ENCODE measurements at places on chromosomes 3 and 15.

- DNase-seq = no peak
Observed at GRCh38 chr3:188624384-188624783, 470.4 kb downstream of the LPP start.

- DNase-seq = no peak
Observed at GRCh38 chr15:43230640-43231115, 9.9 kb upstream of the EPB42 start.

DNA sequence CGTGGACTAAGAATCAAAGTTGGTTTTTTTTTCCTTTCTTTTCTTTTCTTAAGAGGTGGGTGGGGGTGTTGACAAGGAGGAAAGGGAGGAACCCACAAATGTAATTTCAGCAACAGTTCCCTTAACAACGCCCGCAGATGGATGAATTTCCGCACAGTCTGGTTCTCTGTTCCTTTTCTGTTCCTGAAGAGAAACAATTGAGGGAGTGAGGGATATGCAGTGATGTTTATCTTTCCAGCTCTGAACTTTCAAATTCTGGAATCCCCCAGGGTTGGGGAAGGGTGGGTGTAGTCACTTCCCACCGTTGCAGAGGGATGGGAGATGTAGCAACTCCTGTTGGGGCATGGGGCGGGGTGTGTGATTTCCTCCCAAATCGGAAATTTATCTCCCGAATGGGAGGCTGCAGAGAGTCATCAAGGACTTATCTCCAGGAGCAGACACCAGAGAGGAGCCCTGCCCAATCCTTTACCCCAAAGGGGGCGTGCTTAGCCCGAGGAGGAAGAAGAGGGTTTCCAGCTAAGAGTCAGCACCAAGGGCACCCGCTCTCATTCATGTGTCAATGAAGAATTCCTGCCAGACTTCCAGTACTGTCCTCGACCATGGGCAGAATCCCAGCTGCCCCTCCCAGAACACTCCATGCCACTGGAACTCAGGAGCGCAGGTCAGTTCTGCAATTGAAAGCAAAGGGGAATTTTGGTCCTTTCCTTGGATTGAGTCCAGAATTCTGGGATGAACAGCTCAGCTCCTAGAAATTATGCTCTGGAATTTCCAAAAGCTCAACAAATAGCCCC is 35.0 kb upstream of the CFAP161 start:
- peak; percentile 92 for DNase-seq

DNA sequence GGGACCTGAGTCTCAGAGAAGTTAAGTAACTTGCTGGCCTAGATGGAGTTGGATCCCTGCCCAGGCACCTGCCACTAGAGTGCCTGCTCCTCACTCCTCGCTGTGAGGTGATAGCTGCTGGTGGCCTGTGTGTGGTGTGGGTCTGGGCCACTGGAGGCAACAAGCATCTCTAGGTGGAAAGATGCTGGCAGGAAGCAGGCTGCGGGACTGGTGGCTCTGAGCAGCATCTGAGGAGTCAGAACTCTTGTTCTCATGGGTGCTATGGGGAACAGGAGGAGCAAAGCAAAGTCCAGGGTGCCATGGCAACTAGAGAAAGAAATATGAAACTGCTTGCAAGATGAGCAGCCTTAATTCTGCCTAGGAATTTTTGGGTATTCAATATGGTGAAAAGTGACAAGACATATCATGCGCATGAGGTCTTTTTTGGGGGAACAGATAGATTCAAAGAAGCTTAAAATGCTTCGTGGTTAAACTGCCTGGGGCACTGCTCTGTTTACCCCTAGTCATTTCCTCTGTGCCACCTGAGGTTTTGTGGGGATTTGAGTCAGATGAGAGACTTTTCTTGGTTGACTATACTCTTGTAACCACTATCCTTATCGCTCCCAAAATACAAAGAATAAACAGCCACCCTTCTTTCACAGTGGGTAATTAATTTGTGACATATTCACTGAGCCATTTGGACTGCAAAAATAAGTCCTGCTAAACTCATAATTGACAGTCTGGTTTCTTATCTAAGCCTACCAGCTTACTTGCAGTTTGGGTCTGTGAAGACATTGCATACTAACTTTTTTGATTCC is 50.3 kb downstream of the MED12L start:
- DNase-seq = peak; percentile 58

- DNase-seq = no peak
Observed at GRCh38 chr3:63387568-63387967, 109.5 kb downstream of the SYNPR start.

- peak; percentile 89 for DNase-seq
Observed at GRCh38 chr15:49235446-49236124, 65.5 kb downstream of the GALK2 start.

GRCh38 chr3:151899996-151900395 is 26.6 kb downstream of the SUCNR1 start:
- no peak for DNase-seq

- no peak for DNase-seq
Observed at GRCh38 chr15:92524161-92524560, 130.5 kb downstream of the ST8SIA2 start.

GRCh38 chr3:11671648-11672100 is 28.0 kb upstream of the VGLL4 start:
- peak; percentile 42 for DNase-seq

- DNase-seq = no peak
Observed at GRCh38 chr3:138314751-138315150, 14.9 kb downstream of the NME9 start.

DNA sequence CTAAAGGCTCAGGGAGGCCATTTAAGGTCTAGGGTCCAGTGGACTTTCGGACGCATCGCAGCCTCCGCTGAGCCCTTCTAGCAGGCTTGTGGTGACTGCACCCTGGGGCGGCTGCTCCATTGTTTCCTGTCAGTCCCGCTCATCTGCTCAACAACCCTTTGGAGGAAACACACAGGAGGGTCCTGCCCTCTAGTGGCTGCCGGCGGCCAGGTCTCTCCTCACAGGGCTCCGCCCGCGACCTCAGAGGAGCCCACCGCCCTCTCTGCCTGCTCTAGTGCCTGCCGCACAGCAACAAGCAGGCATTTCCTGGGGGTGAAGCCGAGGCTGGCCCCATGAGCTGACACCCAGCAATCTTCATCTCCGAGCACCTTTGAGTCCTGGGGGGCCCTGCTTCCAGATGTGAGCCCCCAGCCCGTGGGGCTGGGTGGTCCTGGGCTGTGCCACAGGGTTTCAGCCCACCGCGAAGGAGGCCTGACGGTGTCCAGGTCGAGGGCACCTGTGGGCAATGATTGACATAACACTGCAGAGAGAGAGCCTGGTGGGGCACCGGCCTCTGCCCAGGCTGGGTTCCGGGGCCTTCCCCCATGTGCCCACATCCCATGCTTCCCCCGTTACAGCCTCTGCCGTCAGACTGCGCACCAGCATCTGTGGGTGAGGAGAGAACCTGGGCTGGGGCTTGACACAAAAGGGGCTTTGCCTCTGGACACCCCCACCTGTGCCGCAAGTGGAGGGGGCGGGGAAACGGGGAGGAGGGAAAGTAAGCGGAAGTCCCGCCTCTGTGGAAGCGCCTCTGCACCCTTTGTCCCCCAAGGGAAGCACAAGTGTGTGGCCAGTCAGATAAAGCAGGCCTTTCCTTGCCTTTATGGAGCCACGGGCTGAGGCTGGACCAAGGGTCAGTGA is 27.0 kb upstream of the SFMBT1 start:
- DNase-seq = peak; percentile 89

GRCh38 chr15:67108122-67108961 is 42.9 kb downstream of the SMAD3 start:
- peak; percentile 45 for DNase-seq

- DNase-seq = no peak
Observed at GRCh38 chr3:16370872-16371740, 106.1 kb downstream of the OXNAD1 start.

DNA sequence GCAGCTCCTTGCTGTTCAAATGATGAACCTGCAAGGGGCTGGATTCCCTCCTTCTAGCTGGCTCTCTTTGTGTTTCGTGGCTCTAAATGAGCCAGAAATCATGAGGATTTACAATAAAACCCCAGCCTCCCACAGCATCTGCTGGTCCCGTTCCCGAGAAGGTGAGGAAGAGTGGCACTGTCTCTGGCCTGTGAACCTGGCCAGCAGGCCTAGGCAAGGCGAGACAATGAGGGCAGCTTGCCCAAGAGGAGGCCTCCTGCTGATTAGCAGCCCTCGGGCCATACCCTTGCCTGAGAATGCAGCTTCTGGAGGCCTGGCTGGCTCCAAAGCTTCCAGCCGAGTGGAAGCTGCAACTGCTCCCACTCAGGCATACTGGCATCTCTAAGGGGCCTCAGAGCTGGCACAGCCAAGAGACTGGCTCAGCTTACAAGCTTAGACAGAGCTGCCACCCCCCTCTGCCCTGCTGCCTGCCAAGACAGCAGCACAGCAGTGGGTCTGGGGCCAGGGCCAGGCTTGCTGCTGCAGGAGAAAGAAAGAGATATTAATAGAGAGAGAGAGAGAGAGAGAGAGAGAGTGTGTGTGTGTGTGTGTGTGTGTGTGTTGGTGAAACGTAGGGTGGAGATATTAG is 76.5 kb downstream of the HMG20A start:
- no peak for DNase-seq

DNA sequence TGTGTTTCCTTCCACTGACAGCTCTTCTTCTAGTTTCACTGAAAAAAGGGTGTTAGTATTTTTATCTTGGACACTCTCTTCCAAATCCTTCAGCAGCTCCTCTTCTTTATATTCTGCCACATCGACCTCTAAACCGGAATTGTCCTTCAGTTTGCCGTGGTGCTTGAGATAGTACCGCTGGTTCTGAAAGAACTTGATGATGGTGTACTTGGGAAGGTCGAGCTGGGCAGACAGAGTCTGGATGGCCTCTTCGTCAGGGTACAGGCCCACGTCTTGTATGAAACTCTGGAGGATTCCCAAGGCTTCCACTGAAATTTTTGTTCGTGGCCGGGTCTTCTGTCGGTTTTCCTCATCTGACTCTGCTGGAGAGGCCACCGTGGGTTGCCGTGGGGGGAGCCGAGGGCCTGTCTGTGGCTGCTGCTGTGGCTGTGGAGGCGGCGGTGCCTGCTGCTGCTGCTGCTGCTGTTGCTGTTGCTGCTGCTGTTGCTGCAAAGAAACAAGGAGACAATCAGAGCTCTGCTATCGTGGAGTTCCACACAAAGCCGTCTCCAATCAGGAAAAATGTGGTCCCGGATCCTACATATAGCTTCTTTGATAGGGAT is 75.8 kb downstream of the SATB1 start:
- no peak for DNase-seq

- DNase-seq = peak; percentile 88
Observed at GRCh38 chr15:90686435-90687218, 30.5 kb upstream of the BLM start.

- peak; percentile 50 for DNase-seq
Observed at GRCh38 chr3:152961323-152961722, 126.4 kb downstream of the P2RY1 start.

GRCh38 chr3:60826511-60826910 is 424.7 kb downstream of the FHIT start:
- DNase-seq = no peak

DNA sequence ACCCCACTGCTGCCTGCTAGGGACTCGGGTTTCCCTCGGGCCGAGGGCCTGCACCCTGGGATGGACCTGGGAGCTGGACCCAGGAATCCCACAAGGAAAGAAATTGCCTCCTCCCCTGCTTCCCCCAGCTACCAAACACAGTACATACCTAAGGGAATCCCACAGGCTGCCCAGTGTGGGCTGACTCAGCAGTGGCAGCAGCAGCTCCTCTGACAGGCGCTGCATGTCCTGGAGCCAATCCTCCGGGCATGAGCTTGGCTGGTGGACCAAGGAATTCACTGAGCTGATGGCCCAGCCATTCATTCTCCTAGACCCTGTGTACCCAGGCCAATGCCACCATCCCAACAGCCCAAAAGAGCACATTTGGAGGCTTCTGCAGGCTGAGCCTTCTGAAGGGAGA is 9.5 kb upstream of the LTK start:
- no peak for DNase-seq

GRCh38 chr3:2927259-2927658 is 182.9 kb downstream of the IL5RA start:
- DNase-seq = no peak

DNA sequence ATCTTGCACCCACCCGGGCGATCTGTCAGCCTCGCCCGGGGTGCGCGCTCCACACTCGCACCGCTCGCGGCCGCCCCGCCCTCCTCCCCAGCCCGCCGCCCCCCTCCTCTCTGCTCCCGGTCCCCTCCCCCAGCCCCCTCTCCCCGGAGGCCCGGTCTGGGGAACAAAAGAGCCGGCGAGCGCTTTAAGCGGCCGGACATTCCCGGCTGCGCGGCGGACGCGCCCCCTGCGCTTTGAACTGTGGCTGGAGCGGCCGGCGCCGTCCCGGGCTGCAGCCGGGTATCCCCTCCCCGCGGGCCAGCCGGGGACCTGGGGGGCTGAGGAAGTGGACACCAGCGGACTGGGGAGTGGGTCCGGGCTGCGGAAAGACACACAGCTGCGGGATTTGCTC is at the start of gene IGDCC3:
Gene IGDCC3 (minus strand): TSS at position 27 of the 391 bp plus-strand sequence. CDS start 214 bp downstream, outside the sequence.
- DNase-seq = peak; percentile 25

DNA sequence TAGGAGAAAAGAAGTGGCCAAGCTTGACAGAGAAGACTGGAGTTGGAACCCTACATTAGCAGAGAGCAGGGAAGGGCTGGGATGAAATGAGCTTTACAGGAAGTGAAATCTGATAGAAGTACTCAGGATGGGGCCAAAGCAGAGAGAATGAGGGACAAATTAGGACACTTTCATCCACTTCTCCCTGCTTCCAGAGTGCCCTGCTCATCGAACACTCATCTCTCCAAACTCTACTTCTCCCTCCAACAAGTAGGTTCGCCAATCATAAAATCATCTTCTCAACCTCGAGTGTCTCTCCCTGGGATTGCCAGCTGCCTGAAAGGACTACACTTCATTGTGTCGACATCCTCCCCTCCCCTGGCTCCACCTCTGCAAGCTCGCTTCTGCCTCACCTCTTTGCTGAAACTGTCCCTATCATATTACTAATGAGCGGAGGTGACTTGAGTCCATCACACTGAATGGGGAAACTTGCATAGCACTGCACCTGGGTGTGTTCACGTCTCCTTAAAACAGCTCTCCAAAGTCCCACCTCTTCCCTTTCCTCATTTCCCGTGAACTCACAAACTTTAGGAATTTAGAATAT is 365.8 kb downstream of the FOXP1 start:
- no peak for DNase-seq

DNA sequence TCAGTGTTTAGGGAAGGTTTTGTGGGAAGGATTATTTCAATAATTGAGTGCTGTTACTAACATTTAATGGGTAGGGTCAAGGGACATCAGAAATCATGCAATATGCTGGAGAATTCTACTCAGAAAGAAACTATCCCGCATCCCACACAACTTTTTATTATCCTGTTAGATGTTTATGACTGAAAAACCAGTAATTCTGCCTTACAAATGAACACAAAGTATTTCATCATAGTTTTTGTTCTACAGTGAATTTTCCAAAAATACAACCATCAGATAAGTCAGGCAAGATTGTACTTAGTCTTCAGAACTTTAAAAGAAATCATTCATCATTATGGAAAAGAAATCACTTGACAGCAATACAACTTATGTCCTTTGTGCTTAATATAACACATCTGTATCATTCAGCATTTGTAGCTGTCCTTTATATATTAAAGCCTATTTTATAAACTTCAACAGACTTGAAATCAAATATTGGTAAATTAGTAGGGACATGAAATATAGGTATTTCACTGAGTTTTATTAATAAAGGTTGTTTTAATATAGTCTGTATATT is 61.9 kb downstream of the TRPM7 start:
- no peak for DNase-seq

- DNase-seq = peak; percentile 37
Observed at GRCh38 chr3:151085889-151086483, 522 bp downstream of the MED12L start.
